Colonic mucosa (tissue), 4 donors: ENCODE measurements at places on chromosomes 16 and 17.

GRCh38 chr17:49515196-49515770 lies 20.2 kb downstream of the NGFR start:
- peak; percentile 55 for DNase-seq

- no peak for DNase-seq
Observed at GRCh38 chr17:5329784-5330557, 47.9 kb downstream of the RABEP1 start.

DNA sequence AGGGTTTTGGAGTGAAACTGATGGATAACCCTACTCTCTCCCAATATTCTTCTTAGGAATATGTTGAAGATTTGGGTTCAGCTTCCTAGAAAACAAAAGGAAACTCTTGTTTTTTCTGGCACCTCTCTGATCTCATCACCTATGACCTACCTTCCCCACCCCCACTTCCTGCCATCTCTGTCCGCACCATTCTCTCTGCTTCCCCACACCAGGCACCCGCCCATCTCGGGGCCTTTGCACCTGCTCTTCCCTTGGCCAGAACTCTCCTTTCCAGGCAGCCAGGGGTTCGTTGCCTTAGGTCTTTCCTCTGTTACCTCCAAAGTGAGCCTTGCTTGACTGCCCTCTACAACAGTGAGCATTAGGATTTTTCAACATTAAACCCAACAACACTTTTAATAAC lies 159.7 kb downstream of the IRX3 start:
- no peak for DNase-seq

DNA sequence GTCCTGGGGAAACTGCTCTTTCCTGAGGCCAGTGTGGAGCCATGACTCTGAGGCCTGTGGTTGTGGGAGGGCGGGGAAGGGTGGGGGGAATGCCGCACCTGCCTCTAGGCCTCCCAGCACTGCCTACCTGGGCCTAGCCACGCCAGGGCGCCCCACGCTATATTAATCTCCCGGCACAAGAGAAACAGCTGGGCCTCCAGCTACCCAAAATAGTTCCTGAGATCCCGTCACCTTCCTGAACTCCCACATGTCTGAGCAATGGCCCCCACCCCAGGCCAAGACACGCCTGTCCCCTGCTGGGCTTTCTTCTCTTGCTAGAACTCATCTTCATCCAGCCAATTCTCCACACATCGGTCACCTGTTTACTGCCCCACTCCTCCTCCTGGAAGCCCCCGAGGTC lies 13.0 kb upstream of the MTSS2 start:
- no peak for DNase-seq

GRCh38 chr17:47611372-47612350 lies 38.1 kb upstream of the KPNB1 start:
- no peak for DNase-seq

GRCh38 chr16:72908362-72909167 lies 139.4 kb downstream of the ZFHX3 start:
- DNase-seq: no peak

DNA sequence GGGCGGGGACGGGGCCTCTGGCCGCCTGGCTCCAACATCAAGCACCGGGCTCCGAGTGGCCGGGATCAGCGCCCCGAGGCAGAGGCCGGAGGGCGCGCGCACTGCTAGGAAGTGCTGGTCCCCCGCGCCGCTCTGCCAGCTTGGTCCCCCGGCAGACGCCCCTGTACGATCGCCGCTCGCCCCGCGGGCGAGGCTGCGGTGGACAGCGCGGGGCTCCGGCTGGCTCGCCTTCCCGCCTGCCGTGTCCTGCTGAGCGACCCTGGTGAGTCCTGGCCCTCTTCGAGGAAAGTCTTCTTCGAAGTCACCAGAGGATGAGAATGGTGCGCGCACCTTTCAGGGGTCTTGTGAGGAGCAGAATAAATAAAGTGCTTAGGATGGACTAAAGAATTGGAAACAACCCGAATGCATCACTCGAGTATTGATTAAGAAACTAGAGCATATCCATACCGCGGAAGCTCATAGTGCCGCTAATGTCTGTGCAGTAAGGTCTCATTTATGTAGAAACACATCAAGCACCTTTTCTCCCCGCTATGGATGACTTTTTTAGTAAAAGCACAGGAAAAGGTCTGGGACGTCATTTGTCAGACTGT lies 392 bp downstream of the ZNF213 start:
- DNase-seq: no peak

DNA sequence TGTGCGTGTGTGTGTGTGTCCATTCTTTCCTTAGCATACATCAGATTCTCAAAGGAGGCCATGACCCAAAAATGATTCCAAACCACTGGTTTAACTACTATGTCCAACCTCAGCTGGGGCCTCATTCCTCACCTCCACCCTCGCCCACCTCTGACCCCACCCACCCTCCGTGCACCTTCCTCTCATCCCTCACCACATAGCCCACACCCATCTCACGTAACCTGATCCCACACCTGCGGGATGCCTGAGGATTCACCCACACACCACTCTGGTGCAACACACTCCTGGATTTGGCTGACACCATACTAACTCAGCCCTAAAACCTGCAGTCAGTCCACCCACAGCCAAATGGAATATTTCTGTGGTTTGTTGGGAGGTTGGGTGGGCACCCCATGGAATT lies 3.3 kb upstream of the CSNK2A2 start:
- DNase-seq: no peak
